NCI-H1694 treated with DMSO at 0.1 percent for 48 hours (cell line): ENCODE measurements at places on chromosomes 12 and 14.
A peak's percentile ranks its signal among the peaks of the same experiment; 100 is the strongest.

DNA sequence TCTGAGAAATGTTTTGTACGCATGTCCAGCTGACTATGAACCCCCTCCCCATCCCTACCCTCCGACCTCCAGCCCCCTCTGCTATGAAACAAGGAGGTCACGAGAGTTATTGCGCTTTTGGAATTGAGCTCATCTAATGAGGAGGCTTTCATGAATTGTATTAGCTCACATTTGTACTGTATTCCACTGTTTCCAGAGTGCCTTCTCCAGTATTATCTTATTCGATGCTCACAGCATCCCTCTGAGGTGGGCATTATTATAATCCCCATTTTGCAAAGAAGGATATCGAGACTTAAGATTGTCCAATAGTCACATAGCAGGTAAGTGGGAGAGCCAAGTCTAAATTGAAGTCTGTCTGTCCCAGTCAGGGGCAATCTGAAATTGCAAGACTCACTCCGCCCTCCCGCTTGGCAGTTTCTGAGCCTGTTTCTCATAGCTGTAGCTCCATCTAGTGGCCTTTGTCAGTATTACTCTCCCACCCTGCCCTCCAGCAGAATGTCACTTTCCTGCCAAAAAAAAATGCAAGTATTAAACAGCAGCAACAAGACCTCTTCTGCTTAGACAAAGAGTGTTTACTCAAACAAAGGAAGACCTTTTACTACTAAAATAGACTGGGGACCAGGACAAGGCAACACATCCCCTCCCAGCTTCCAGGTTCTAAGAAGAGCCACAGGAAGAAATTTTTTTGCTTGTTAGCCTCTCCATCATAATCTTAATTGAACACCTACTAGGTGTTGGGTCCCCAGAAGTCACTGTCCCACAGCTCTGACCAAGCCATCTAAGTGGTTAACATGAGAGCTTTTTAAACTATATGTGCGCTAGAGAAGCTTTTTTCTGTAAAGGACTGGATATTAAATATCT is 48.6 kb upstream of the TMEM233 start:
- DNase-seq = peak; percentile 60

DNA sequence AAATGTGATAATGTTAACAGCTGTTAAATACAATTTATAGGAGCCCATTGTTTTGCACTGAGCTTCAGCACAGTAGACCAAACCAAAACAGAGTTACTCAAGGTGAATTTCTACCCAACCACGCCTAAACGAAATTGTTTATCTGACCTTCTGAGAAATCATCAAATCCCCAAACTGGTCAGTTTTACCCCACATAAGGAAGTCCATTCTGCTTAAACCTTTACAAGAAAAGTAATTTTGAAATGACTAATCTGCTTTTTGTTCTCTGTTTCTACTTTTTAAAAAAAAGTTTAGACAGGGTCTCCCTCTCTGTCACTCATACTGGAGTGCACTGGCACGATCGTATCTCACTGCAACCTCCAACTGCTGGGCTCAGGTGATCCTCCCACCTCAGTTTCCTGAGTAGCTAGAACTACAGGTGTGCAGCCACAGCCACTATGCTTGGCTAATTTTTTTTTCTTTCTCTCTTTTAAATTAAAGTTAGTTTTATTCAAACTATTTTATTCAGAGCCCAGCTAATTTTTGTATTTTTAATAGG is 1.4 kb upstream of the RNF10 start:
- DNase-seq = no peak

- no peak for DNase-seq
Measured at GRCh38 chr12:111971800-111972199, 41.2 kb downstream of the TMEM116 start.

GRCh38 chr14:104805326-104805678 is 4.4 kb downstream of the ZBTB42 start:
- DNase-seq = peak; percentile 32
